ENCODE measurements at places on chromosomes 16 and 17.
A peak's percentile ranks its signal among the peaks of the same experiment; 100 is the strongest.

GRCh38 chr17:80214878-80215210, 5.3 kb downstream of the SGSH start:
- DNase-seq = no peak

GRCh38 chr16:73885319-73885718, 411.3 kb upstream of the PSMD7 start:
- no peak for DNase-seq

GRCh38 chr17:76356803-76357456, 3.2 kb upstream of the PRPSAP1 start:
- no peak for DNase-seq

- no peak for DNase-seq
These were observed at the start of gene ALOX12B for GRCh38 chr17:8087075-8087951. Gene ALOX12B (minus strand): TSS chr17:8087716. CDS start chr17:8087442, 274 bp downstream.

DNA sequence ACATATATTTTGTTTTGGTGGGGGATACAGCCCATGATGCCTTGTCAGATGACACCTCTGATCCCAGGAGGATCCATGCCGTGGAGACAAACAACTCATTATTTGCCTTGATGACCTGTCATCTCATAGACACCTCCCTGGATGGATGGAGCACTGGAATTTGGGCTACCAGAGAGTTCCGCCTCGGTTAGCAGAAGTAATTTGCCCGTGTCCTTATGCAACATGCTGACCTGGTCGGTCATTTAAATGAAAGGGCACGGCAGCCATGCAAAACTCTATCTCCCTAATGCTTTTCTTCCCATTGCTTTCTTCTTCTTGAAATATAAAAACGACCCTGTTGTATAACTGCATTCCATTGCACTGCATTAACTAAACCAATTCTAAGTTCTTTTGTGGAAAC, 145.3 kb downstream of the GRIN2A start:
- no peak for DNase-seq

GRCh38 chr16:87959391-87959990, 8.3 kb downstream of the BANP start:
- no peak for DNase-seq

DNA sequence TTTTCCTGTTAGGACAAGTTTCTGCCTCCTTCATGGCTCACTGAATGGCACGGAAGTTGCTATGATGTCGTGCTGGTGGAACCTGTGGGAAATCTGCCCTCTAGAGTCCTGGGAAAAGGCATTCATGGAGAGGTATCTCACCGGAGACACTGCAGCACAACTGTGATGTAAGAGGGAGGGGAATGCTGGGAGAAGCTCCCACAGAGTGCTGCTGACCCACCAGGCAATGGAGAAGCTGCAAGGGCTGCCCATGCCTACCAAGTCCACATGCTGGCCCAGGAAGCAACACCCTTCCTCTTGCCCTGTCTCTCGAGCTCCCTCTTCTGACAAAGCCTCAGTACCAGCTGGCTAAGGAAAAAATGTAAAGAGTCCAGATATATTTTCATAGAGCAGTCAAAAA, 45.2 kb upstream of the SLC5A11 start:
- no peak for DNase-seq

DNA sequence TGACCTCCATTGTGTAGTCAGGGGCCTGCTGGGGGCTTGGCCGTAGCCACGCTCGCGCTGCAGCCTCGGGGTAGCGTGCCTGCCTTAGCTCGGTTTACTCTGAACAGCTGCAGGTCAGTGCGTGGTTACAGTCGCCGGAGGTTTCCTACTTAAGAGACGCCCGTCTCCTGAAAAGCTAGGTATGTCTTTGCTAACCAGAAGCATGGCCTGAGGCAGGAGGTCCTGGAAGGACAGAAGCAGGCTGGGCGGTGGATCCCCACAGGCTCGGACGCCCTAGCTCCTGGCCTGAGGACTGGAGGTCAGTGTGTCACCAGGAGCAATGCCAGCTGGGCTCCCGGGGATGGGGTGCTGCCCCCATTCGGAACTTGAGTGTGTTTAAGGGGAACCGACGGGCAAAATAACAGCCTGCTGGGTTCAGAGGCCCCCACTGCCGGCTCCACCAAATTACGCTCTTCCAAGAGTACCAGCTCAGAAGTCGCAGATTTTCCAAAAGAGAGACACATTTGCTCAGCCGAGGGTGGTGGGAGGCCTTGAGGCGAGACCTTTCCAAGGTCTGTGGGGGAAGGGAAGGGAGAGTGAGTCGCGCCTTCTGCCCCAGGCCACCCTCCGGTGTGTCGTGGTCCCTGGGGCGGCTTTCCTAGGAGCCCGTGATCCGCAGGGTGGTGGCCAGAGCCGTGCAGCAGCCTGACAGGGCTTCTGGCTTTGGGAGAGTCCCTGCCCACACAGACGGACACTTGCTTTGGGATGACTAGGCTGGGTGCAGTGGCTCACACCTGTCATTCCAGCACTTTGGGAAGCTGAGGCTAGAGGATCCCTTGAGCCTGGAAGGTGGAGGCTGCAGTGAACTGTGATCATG, 3.9 kb upstream of the GNG13 start:
- DNase-seq = no peak

- DNase-seq = no peak
These were observed 253.3 kb downstream of the MAF start for GRCh38 chr16:79347277-79347676.

DNA sequence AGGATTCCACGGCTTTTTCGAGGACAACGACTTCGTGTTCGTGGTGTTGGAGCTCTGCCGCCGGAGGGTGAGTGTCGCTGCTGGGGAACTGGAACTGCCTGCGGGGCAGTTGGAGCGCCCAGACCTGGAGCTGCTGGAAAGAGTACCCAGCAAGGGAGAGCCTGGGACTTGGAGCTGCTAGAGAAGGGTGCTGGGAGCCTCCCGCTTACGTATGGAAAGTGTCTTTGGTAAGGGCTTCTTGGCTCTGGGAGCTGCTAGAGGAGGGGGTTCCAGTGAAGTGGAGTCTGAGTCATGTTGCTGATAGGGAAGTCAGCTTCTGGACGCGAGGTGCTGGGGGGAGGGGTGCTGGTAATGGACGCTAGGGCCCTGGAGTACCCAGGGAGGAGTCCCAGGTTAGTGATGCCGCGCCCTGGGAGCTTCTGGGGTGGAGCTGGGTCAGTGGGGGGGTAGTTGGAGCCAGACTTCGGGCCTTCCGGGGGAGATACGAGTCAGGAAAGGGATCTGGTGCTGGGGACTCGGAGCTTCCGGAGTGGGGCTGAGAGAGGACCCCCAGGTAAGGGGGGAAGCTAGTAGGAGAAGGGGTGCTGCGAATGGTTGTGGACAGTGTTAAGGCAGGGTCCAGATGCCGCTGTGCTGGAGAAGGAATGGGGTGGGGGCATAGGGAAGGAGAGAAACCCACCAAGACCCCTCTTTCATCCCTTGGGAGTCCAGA, 741 bp downstream of the PLK1 start:
- peak; percentile 33 for DNase-seq

- no peak for DNase-seq
These were observed 226.5 kb downstream of the PMP22 start for GRCh38 chr17:15038656-15039055.

DNA sequence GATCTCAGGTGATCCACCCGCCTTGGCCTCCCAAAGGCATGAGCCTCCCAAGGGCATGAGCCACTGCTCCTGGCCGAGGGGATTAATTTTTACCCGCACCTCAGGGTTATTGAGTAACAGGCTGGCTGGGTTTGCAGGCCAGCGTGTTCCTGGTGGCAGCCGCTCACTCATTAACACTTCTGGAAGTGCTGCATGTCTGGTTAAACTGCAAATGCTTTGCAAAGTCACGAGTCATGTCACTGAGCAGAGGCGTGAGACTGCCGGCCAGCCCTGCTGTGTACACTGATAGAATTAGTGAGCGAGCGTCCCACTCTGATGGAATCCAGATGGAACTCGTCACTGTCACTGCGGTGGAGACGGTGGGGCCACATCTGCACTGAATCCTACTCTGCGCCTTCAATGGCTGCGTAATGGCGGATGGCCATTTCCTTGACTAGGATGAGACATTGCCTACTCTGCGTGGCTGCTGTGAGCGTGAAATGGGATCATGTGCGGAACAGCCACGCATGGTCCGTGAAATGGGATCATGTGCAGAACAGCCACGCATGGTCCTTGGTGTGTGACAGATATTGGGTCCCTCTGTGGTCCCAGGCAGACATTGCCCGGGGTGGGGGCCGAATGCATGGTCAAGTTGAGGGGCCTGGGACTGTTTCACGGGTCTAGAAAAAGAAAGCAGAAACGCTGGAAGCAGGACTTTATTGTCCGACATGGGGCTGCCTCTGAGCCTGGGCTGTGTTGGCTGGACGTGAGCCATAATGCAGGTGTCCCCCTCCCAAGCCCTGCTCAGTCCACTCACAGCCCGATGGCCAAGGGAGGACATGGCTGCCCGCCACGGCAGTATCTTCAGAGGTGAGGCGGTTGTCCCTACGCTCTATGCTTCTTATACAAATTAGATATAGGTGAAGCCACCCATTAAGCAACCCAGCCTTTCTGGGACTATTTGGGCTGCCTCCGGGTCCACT, 740 bp upstream of the SLC5A10 start:
- DNase-seq = no peak

DNA sequence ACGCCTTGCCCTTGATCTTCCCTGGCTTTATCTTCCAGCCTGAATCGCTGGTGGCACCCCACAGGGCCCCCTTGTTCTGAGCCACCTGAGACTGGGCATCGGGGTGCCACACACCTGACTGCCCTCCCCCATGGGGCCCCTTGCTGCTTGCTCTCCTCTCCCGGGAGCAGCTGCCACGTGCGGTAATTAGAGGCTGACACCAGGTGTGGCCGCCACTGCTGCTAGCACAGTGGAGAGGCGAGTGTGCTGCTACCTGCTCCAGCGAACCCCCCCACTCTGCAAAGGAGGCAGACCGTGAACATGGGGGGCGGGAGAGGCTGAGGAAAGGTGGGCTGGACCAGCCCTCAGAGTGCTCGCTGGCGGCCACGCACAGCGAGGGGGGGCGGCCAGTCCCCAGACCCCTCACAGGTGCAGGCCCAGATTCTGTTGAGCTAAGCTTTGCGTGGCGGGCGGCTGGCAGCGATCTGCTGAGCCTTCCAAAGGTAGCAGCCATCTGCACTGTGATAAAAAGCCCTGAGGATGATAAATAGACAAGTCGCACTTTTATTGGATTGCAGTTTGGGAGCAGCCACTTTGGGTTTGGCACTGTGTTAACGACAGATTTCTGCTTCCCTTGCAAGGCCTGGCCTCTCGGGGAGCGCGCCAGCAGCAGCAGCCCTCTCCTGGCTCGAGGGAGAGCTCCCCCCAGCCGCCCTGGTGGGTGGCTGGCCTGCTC, 167.9 kb upstream of the GSE1 start:
- DNase-seq = no peak

- DNase-seq = no peak
These were observed 21.3 kb downstream of the CYLD start for GRCh38 chr16:50763211-50763610.

GRCh38 chr16:13781169-13781564, 138.8 kb upstream of the ERCC4 start:
- no peak for DNase-seq

DNA sequence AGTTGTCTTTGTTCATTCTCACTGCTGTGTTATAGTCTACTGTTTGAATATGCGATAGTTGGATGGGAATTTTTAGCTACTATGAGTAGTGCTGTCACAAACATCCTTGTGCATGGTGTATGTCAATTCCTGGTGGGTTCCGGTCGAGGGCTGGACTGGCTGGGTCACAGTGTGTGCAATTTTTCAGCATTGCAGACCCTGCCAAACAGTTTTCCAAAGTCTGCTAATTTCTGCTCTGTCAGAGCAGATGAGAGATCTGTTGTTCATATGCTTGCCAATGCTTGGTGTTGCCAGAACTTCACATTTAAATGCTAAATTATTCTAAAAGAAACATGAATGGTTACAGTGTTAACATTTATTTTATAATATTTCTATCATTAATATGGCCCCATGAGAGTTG, 3.6 kb upstream of the C16orf96 start:
- DNase-seq = no peak

DNA sequence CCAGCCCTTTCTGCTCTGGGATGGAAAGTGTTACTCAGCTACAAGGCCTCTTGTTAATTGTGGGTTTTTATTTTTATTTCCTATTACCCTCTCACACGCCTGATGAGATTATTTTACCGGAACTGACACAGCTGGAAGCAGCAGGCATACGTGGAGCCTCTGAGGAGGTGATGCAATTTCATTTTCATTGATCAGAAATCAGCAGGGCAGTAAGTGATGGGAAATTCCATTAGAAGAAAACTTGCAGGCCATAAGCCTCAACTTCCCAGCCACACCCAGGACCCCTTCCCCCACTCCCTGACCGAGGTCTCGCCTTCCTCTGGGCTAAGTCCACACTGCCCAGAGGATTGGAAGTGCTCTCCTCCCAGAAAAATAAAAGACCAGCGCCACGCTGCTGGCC, 69.7 kb downstream of the ZFHX3 start:
- no peak for DNase-seq

- DNase-seq = no peak
These were observed 523 bp downstream of the KCTD2 start for GRCh38 chr17:75047398-75048098.

- DNase-seq = no peak
These were observed 127.5 kb downstream of the HS3ST3A1 start for GRCh38 chr17:13474073-13474800.

DNA sequence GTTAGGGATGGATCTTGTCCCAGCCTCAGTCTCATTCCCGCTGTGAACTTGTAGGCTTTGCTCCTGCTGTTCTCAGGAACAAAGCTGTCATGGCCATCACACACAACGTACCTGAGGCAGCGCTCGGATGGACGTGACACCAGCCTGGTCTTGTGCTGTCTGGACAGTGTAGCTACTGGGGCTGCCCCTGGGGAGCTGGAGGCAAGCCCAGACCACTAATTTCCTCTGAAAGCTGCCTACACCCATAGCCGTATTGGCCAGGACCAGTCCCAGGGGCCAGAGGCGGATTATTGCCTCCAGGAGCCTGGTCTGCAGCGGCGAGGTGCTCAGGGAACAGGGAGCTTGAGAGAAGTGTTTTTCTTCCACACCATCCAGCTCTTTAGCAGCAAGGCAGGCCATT, 11.7 kb downstream of the ZNHIT3 start:
- no peak for DNase-seq

- DNase-seq = peak; percentile 85
These were observed 432 bp downstream of the ZNF276 start for GRCh38 chr16:89721546-89722391.

- DNase-seq = no peak
These were observed 6.5 kb upstream of the TAOK1 start for GRCh38 chr17:29383686-29384085.

GRCh38 chr16:10297341-10298006, 88.4 kb upstream of the ATF7IP2 start:
- DNase-seq = no peak

GRCh38 chr16:72665701-72666100, 382.2 kb downstream of the ZFHX3 start:
- no peak for DNase-seq

DNA sequence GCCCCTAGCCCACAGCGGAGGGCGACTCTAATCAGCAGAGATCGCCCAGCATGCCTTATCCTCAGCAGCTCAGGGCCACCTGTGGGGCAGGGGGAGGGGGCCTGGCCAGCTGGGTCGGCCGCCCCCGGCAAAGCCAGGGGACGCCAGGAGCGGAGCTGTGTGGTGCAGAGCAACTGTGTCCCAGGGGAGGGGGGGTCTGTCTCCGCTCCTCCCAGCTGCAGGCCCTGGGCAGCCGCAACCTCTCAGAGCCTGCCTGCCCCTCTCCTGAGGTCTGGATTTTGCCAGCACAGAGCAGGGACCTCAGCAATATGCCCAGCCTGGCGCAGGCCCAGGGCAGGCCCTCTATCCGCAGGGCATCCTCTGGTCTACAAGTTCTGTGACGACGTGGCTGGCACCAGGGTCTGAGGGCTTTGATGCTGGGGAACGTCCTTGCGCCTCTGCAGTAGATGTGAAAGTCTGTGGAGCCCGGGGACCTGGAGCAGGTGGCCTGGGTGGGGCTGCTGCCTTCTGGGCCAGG, 36.5 kb upstream of the SLC38A10 start:
- no peak for DNase-seq
